ENCODE measurements at places on chromosomes 13 and 19. TPM values are rescaled to one million over a fixed set of nuclear protein-coding genes. Genes with fewer than 3 reads are reported as not detected.

- no peak for DNase-seq
Observed at GRCh38 chr13:80399340-80400163, 58.6 kb upstream of the SPRY2 start.

- peak; percentile 54 for DNase-seq
Observed at GRCh38 chr19:12952488-12953137, 4.4 kb downstream of the GADD45GIP1 start.

GRCh38 chr13:94556041-94556440 is 39.9 kb downstream of the TGDS start:
- no peak for DNase-seq

GRCh38 chr19:55486043-55486970 is 1.3 kb downstream of the NAT14 start:
- peak; percentile 48 for DNase-seq

DNA sequence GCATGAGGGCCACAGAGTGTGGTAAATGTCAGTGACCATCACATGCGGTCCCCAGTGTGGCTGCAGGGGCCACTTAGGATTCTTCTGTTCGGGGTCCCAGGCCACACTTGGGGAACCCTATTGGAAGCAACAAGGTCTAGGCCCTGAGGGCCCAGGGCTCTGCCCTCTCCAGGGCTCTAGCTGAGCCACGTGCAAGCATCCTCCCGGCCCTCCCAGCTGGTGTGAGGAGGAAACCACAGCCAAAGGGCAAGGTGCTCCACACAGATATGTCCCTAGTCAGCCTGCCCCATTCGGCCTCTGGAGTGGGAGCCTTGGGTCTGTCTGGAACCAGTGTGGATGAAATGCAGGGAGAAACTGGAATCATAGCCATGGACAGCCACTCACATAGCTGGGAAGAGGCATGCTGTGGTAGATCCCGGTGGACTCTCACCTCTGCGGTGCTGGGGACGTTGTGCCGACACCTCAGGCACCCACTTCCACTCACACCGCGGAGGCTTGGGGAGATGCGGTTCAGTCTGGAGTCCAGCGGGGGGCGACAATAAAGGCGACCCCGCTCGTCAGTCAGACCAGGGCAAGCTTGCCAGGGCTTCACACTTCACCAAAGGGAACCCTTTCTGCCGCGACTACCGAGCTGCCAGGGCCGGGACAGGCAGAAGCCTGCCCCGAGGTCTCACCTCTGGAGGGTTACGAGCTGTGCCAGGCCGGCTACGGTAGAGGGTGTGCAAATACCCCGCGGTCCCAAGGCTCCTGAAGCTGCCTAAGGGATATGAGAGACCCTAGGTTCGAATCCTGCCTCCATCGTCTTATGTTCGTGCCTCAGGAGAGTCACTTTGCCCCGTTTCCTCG is 4.3 kb upstream of the ZNF497 start:
- DNase-seq, result no peak

The ICAM5 gene
- total RNA-seq, result 0.71 TPM

The CGB3 gene
- not detected for total RNA-seq

The DLEU7 gene
- total RNA-seq, result 0.10 TPM

The ZNF229 gene
- 5.6 TPM for total RNA-seq

The DIRAS1 gene
- 108 TPM for total RNA-seq
